ENCODE measurements at places on chromosomes 3 and 15.
A peak's percentile ranks its signal among the peaks of the same experiment; 100 is the strongest.

GRCh38 chr15:87129916-87130315 is 1050.2 kb downstream of the AGBL1 start:
- peak; percentile 37 for DNase-seq

- DNase-seq, result no peak
These were observed 91.6 kb downstream of the FSIP1 start for GRCh38 chr15:39690881-39691634.

DNA sequence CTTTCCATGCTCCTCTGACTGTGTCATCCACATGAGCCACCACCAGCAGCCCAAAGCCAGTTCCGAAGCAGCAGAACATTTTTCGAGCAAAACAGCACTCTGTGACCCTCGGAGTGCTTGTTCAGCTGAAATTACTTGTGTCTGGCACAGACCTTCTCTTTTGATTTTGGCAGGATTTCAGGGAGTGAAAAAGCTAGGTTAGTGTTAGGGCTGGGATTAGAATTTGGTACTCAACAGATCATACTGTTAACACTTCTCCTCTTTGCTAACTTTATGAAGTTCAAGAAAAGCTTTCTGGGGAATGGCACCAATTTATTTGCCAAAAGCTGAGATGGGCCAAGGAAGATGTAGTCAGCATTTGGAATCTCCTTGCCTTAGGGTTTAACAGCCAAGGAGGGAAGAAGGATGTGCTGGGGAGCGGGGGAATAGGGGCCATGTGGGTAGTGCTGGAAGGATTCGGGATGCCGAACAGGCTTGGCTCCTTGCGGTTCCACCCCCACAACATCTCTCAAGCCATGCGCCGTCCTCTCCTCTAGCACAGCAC is 55.1 kb upstream of the TRA2B start:
- DNase-seq, result peak; percentile 35

GRCh38 chr3:188936597-188937107 is 235.1 kb upstream of the TPRG1 start:
- DNase-seq, result no peak

- DNase-seq, result no peak
These were observed 16.3 kb upstream of the ATP1B3 start for GRCh38 chr3:141860086-141860669.

- DNase-seq, result peak; percentile 96
These were observed 854 bp upstream of the NPTN start for GRCh38 chr15:73633991-73634495.

DNA sequence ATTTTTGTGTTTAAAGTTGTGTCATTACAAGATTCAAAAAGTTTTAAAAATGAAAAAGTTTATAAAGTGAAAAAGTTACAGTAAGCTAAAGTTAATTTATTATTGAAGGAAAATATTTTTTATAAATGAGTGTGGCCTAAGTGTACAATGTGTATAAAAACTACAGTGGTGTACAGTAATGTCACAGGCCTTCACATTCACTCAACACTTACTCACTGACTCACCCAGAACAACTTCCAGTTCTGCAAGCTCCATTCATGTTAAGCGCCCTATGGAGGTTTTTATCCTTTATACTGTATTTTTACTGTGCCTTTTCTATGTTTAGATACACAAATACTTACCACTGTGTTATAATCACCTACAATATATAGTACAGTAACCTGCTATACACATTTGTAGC is 76.3 kb downstream of the DTWD1 start:
- DNase-seq, result no peak

- DNase-seq, result peak; percentile 39
These were observed 36.9 kb downstream of the SLC35A5 start for GRCh38 chr3:112598731-112599130.

- no peak for DNase-seq
These were observed 415.8 kb upstream of the SUCLG2 start for GRCh38 chr3:68070186-68070585.

DNA sequence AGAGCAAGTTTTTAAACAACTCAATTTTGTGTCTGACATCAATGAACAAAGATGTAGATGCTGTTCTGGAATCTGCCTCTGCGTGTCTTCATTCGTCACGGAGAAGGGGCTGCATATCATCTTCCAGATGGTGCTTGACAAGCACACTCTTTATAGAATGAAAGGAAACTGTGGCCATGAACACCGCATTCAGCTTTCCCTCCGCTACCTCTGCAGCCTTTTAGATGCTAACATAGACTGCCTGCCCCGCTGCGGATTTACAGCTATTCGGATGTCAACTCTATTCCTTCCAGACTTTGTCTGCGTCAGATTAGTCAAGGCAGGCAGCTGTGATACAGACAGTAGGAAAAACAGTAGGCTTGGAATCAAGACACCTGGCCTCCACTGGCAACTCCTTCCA is 232.9 kb downstream of the TJP1 start:
- no peak for DNase-seq

GRCh38 chr15:57554063-57554811 is 37.5 kb upstream of the MYZAP start:
- DNase-seq, result no peak

DNA sequence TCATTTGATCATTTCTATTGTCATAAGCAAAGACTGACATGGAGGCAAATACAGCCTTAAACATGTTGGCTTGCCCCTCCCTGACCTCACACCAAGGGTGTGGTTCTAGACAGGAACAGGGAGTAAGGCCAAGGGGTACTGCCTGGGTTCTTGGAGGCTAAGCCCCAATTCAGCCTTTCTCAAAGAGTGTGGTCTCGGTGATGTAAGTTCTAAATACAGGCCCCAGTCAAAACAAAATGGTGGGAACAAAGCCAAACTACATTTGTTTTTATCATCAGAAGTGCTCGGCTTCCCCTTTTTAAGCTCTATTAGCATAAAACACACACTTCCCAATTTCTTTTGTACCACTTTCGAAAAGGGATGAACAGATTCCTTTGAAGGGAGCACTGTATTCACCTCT is 129.5 kb downstream of the ATP8B4 start:
- no peak for DNase-seq
